Right cardiac atrium (tissue), 5 donors: ENCODE measurements at places on chromosomes 3 and 15. TPM values are rescaled to one million over a fixed set of nuclear protein-coding genes. Genes with fewer than 3 reads are reported as not detected.

IGSF10 gene
- total RNA-seq = 15.5 TPM

TAGLN3 gene
- total RNA-seq = 0.53 TPM

GOLGA6L9 gene
- total RNA-seq = 1.5 TPM

MYLK gene
- total RNA-seq = 36.5 TPM

AGBL1 gene
- total RNA-seq = not detected

CYP11A1 gene
- total RNA-seq = 1.7 TPM

BMF gene
- 8.3 TPM for total RNA-seq

CTSH gene
- 41.0 TPM for total RNA-seq

SRGAP3 gene
- total RNA-seq = 2.7 TPM

SLC2A2 gene
- total RNA-seq = not detected

COLQ gene
- total RNA-seq = 3.9 TPM

SQOR gene
- 18.2 TPM for total RNA-seq

GOLGA8M gene
- 2.3 TPM for total RNA-seq

FBN1 gene
- 31.3 TPM for total RNA-seq

ENTPD3 gene
- 0.11 TPM for total RNA-seq

TFG gene
- total RNA-seq = 98.6 TPM

PDZRN3 gene
- total RNA-seq = 96.5 TPM

ISLR gene
- 23.2 TPM for total RNA-seq

CCR8 gene
- not detected for total RNA-seq
